ENCODE measurements at places on chromosomes 4 and X.

DNA sequence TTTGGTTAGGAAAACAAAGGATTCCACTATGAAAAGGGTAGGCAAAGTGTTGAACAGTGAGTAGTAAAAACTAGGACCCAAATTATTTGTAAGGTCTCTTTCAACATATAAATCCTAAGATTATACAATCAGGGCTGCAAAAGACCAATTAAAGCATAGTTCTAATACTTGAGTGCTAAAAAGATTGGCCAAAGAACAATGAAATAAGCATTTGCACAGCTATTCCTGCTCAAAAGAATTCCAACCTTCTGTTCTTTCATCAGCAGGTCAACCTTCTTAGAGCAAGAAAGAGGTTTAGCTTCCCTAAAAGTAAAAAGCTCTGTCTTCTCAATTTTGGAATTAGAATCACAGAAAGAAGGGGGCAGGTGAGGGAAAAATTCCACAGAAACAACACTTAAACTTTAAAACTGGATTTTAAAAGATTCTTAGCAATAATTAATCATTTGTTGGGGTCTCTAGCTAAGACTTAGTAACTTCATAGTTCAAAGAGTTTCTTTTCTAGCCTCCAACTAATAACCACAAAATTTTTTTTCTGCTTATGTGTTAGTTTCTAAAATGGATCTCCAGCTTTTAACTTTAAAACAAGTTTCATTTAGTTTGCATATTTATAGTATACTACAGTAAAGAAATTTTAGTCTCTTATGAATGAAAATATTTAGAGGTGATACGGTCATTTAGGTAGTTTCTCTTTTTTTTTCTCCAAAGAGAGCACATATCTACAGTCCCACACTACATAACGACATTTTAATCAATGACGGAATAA, 16.3 kb downstream of the TSPAN5 start:
- no peak for DNase-seq

DNA sequence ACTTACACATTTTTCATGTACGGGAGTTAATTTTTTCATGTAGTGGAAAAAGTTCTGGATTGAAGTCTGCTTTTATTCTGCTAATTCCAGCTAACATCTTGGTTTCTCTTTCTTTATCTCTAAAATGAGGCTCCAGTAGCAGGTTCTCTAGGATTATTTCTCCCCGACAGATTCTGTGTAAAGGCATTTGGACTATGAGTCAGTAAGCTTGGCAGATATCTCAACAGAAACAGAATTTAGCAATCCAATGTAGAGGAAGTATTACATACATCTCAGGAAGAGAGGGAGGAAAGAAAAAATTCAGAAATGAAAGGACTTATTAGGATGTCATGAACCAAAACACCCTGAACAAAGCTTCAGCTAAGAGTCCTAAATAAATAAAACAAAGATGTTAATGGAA, 1682.3 kb upstream of the TENM3 start:
- no peak for DNase-seq

DNA sequence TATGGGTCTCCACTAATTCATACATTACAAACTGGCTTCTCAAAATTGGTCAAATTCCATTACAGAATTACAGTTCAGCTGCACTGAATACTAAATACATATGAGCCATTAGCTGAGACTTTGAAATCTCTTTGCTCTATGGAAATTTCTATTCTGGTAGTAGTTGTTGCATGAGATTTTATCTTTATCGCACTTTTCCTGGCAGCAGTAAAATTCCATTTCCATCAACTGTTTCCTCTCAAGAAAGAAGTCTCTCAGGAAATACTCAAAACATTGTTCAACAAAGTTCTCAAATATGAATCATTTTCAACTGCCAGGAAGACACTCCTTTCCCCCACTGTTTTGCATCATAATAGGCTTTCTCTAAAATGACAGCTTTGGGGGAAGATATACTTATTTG, 51.3 kb downstream of the ATP11C start:
- DNase-seq = no peak

DNA sequence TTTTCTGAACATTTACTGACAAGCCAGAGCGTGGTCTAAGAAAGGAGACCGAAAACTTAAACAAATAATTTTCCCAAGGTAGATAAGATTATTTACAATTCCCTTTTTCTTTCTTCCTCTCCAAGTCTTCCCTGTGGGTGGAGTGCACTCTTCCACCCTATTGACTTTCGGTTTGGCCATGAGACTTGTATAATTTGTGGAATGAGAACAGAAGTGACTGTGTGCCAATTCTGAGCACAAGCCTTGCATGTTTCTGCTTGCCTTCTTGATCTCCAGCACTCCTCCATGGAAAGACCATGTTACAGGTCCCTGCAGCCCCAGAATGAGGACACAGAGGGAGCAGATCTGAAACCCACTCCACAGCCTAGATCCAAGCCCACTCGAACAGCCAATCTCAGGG, 150.0 kb upstream of the HPGD start:
- no peak for DNase-seq

DNA sequence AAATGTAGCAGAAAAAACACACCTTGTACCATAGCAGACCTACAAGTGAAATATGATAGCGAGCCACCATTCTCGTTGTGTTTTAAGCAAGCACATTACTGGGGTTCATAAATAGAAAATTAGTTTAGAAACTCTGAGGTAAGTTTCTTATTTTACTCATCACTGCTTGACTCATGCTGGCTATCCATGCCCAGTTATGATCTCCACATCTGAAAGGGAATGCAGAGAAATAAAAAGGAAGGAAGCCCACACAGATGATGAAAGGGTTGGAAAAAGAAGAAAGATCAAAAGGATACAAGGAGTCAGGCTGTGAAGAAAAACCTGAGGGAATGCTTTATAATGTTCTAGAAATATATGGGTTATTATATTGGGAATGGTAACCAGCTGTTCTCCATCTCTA, 54.5 kb downstream of the CAMK2D start:
- DNase-seq = no peak

GRCh38 chrX:112889400-112889799, 48.8 kb upstream of the AMOT start:
- no peak for DNase-seq

Data from NCI-H1092 (cell line).